ENCODE measurements at places on chromosomes 5 and 9.

DNA sequence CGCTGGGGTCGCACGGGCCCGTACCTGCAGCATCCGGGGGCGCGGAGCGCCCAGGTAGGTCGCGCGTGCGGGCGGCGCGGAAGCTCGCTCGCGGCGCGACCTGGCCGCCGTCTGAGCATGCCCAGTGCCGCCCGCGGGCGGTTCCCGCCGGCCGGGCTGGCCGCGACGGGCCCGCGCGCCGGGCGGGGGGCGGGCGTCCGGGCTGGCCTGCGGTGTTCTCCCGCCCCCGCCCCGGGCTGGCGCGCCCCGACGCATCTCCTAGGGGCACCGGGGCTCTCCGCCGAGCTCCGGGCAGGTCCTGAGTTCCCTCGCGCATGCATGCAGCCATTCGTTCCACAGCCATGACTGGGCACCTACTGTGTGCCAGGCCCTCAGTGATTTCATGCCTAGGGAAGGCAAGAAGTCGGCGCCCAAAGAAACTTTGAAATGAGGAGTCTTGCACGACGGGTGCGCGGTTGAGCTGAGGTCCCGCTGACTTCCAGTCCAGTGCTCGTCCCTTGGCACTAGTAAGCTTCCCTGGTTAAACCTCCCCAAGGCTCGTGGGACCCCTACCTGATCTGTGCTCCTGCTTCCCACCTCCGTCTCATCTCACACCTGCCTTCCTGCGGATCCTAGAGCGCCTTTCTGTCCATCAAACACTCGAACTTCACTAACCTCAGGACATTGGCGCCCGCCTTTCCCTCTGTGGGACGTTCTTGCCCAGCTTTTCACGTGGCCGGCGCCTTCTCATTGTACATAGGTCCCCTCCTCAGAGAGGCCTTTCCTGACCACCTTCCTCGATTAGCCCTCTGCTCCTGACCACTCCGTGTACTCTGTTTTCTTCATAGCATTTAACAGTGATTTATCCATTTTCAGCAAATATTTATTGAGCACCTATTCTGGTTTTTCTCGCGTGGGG is at the start of gene PTPN3:
Gene PTPN3 (minus strand): TSS at position 113 of the 898 bp plus-strand sequence. CDS start 34,873 bp downstream, outside the sequence.
- peak; percentile 77 for DNase-seq

GRCh38 chr9:70352802-70353201 is 61.7 kb downstream of the KLF9 start:
- no peak for DNase-seq

DNA sequence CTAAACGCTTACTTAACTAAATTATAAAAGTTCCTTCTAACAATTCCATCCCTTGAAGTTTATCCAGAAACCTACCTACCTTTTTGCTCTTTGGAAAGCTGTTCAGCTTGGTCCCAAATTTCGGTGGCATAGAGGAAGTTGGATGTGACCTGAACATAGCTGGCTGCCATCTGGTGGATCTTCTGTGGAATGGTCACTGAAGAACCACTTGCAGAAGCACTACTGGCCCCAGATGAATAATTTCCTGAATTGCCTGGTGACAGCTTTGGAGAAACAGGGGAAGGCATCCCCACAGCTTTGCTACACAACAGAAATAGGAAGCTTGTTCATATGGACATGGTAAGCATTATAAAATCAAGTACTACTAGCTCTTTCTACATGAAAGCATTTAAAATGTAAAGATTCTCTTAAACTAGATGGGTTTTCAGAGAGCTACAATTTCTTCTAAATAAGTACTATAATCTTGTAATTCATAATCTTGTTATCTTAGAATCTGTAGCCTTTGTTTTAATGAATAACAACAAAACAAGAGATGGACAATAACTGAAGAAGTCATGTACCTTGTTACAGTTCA is 9.9 kb downstream of the LEAP2 start:
- peak; percentile 79 for DNase-seq

- DNase-seq, result no peak
Observed at GRCh38 chr9:21803649-21804048, 1.2 kb downstream of the MTAP start.

- no peak for DNase-seq
Observed at GRCh38 chr9:37889536-37889935, 14.4 kb downstream of the SLC25A51 start.

GRCh38 chr5:5198135-5198534 is 58.0 kb downstream of the ADAMTS16 start:
- no peak for DNase-seq

DNA sequence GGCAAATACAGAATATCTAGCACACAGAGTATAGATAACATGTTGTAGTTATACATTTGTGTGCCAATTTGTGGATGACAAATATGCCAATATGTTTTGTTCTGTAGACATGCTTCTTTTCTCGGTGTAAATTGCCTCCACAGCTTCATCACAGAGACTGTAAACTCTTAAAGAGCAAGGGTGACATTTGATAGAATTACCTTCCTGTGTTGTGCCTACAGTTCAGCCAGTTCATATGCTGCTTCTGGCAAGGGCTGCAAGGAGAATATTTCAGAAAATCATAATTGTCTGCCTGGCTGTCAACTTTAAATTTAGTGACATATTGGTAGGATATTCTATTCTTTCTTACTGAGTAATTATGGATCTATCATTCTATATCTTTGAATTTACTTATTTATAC is 155.1 kb downstream of the MAT2B start:
- DNase-seq, result no peak

GRCh38 chr5:150147670-150148069 is 8.0 kb downstream of the PDGFRB start:
- DNase-seq, result no peak

DNA sequence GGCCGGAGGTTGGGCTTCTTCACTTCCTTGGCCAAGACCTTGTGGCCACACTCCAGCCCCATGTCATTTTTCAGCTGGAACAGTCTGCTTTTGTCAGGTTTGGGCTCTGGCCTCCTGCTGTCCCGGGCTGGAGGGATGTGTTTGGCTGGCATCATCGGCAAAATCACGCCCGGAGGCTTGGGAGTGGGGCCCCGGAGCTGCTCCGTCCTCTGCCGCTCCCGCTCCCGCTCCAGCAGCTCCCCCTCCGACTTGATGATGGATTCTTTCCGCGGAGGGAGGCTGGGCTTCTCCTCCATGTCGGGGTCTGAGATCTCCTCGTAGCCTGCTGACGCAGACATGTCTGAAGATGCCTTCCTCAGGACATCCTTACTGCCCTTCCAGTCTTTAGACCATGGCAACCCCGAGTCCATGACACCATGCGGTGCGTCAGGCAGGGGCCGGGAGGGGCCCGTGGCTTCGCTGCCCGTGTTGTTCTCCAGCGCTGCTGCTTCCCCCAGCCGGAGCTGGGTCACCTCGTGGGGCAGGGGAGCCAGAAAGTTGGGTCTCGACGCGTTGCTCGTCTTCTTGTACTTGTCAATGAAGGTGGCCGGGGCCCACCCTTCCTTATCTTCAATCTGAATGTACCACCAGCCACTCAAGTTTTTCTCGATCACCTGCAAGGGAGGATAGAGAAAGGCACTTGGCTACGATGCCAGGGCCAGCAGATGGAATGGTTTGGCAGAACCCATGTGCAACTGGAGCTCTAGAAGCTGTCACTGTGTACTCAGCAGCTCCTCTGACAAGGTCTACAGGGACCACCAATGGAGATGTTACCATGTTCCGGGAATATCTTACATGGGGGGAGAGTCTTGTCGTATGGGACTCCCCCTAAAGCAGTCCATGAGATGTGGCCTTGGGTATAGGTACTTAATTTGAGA is 56.0 kb upstream of the UBTD2 start:
- no peak for DNase-seq

- no peak for DNase-seq
Observed at GRCh38 chr5:17228821-17229291, 11.4 kb downstream of the BASP1 start.

DNA sequence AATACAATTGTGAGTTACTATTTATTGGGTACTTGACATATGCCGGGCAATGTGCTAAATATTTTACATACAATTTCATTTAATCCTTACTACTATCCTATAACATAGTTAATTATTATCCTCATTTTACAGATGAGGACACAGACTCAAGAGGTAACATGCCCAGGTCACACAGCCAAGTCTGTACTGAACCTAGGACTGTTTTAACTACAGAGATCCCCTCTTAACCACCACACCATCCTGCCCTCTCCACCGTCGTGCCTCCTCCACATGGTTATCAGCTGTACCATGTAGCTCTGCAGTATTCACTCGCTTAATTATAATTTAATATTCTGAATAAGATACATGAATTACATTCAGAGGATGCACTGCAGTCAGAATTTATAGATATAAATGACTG is 5.3 kb downstream of the RAB14 start:
- DNase-seq, result no peak

DNA sequence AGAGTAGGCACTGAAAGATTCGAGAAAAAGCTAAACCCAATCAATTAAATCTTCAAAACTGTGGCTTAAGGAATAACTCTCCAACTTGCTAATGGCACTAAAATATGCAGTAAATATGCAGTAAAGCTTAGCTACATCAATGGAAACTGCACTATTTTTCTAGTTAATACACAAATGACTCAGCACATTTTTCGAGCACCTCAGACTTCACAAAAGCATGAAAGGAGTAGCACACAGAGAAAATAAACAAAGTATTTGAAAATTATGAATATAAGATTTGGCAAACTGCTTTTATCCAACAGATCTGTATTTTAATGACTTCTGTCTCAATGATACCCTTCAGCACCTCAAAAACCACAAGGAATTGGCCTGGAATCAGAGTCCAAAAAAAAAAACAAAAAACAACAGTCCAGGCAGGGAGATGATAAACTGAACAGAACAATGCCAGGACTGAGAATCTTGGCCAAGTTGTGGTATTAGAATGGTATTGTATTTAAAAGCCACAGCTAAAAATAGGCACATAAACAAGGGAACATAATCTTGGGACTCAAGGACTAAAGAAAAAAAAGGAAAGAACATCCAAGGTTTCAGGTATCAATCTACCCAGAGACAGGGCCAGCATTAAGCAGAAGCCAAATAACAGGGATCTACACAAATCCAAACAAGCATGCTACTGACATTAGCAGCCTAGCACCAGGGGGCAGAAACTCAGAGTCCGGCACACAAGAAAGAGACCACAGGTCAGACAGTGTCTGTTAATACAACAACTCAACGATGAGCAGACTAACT is 21.4 kb downstream of the TMEM245 start:
- peak; percentile 40 for DNase-seq

Data from hepatocyte (in vitro differentiated cells).